Ovary (tissue), 10 donors: ENCODE measurements at places on chromosomes 7 and 10. TPM values are rescaled to one million over a fixed set of nuclear protein-coding genes. Genes with fewer than 3 reads are reported as not detected.

DNA sequence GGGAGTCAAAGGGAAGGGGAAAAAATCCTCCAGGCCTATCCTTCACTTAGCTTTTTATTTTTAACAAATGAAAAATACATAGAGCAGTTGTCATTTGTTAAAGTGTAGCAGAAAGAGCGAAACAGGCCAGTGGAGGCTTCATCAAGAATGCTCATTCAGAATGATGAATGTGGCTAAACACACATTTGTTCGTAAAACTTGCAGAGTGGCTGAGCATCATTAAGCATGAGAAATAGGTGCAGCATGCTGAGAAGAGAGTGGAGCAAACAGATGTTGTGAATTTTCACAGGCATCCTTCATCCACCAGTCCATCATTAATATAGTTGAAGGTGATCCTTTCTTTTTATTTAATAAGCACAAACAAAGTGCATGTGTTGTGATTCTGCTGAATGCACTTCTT, 407.6 kb downstream of the LRMDA start:
- no peak for DNase-seq

DNA sequence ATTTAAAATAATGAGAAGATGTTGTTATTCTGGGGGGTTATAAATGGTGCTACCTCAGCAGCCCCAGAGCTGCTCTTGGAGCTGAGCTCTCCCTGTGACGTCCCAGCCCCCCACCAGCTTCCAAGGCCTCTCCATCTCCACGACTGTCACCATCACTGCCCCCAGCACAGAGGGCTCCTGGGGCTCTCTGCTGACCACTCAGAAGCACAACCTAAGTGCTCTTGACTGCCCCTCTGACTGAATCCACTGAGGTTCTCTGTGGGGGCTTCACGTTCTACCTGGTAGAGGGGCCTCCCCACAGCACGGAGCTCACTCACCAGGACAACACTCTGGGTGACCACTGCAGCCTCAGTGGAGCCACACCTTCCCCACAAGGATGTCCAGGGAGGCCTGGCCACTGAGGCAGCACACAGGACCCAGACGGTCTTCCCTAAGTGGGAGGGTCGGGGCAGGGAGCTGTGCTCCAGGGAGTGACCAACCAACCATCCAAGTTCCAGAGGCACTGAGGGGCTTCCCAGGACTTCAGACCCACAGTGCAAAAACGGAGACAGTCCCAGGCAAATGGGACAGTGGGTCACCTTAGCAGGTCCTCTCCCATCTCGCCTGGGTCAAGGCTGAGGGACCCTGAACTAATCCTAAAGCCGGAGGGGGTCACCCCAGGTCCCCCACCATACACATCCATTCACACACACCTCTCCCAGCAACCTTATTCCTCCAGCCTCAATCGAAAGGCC, 121.0 kb upstream of the PPP2R2D start:
- DNase-seq, result no peak

DNA sequence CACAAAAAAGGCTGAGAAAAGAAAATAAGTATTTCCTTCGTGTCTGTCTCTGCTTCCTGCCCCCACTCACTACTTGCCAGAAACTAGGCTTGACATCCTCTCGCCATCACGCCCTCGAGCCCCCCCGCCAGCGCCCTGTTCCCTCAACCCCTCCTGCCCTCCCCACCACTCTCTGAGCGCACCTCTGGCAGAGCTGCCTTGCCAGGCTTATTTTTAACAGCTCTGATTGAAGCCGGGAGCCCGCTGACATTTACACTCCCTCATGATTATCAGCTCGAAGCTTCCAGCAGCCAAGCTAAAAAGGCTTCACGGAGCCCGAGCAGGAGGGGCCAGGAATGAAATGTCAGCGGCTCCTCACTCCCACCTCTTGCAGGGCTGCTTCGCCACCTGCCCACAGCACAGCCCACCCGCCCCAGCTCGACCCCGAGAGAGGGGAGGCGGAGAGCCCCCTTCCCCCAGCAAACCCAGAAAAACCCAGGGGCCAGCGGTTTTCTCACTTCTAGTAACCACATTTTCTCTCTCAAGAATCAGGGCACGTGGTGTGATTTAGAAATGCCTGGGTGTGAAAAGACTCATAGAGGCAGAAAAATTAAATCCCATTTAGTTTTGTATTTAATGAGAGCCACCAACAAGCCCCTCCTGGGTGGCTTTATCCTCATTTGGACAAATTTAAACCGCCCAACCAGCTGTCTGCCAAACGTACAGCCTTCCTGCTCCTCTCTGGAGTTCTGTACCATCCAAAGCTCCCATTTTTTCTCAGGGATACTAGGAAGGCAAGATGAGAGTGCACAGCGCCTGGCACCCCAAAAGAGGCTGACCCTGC, 89.3 kb downstream of the SLIT1 start:
- DNase-seq, result peak; percentile 43

The ZCWPW1 gene
- 2.6 TPM for total RNA-seq

GRCh38 chr7:26340476-26341018, 48.9 kb downstream of the SNX10 start:
- DNase-seq, result no peak

- DNase-seq, result peak; percentile 63
Observed at GRCh38 chr7:159068488-159068811, 76.2 kb downstream of the VIPR2 start.
